ENCODE measurements at places on chromosomes 16 and 17.

GRCh38 chr16:72073560-72074230, 10.7 kb downstream of the HPR start:
- no peak for DNase-seq

DNA sequence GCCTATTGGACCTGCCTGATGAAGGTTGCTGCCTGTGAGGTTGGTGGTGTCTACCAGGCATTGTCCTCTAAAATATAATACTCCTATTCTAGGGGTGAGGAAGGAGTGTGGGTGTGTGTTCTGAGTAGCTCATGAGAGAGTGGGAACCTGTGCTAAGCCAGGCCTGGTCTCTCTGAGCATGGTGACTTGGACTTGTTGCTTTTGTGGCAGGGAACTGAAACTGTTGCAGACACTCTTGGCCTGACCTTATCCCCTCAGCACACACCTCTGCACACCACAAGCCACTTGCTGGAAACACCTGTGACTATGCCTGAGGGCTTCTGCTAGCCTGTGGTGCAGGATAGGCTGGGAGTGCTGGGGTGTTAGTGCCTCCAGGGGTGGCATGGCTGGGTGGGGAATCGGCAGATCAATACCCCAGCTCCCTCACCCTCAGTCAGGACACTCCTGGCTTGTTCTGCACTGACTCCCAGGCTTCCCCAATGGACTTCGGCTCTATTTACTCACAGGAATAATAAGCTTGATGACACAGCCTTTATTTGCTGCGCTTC, 29.9 kb downstream of the PLCG2 start:
- no peak for DNase-seq

- DNase-seq: no peak
Measured at GRCh38 chr17:80474231-80474960, 2.0 kb downstream of the NPTX1 start.

DNA sequence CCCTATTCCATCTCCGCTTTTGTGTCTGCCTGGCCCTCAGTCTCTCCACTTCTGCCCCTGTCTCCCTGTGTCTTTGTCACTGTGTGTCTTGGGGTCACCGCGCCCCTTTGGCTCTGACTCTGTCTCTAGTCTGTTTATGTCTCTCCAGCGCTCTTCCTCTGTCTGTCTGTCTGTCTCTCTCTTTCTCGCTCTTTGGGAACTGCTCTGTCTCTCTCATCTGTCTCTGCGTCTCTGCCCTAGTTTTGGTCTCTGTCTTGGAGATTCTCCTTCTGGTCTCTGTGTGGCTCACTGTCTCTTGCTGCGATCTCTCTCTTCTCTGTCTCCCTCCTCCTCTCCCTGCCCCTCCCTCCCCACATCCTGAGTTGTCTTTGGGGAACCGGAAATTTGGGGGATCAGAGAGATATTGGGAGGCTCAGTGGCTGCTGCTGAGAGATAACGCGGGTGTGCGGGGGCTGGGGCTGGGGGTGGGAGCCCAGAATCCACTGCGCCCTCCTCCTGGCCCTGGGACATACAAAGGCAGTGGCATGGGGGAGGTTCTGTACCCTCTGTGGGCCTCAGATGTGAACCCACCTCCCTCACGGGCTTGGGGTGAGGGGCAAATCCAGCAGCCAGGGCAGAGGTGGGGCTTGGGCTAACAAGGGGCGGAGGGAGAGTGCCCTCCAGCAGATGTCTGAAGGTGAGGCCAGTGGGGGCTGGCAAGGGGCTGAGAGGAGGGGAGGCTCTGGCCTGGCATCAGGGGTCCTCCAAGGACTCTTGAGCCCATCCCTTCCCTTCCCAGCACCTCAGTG, 24.4 kb downstream of the LAT start:
- DNase-seq: no peak

- DNase-seq: no peak
Measured at GRCh38 chr17:16398270-16399267, 16.8 kb upstream of the TRPV2 start.

- no peak for DNase-seq
Measured at GRCh38 chr16:82199209-82199608, 29.2 kb upstream of the MPHOSPH6 start.

DNA sequence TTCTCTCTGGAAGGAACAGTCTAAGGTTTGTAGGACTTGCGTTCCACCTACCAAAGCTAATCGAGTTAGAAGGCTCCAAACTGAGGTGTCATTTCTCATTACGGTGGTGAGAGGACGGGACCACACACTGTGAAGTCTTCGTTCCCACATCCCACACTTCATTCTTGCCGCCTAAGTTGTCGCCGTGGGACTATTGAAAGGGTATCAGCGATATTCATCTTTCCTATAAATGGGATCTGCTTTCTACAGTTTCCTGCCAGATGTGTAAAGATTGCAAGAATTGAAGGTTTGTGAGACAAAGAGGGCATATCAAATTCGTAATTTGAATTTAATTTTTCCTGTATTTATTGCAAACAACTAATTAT, 608 bp upstream of the TRIM37 start:
- DNase-seq: no peak

DNA sequence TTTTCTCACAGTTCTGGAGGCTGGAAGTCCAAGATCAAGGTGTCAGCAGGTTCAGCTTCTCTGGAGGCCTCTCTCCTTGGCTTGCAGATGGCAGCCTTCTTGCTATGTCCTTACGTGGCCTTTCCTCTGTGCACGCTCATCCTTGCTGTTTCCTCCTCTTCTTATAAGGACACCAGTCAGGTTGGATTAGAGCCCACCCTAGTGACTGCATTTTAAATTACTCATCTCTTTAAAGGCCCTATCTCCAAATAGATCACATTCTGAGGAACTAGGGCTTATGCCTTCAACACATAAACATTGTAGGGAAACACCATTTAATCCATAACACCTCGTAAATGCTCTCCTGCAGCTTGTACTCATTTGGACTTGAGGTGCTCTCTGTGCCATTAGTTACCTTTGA, 36.3 kb downstream of the DHRS7C start:
- DNase-seq: no peak
